ENCODE measurements at places on chromosomes 3 and 15. TPM values are rescaled to one million over a fixed set of nuclear protein-coding genes. Genes with fewer than 3 reads are reported as not detected.

XPC gene
- total RNA-seq: 26.1 TPM

PRR20G gene
- total RNA-seq: not detected

SCN11A gene
- total RNA-seq: not detected

UROC1 gene
- total RNA-seq: not detected

CFAP92 gene
- not detected for total RNA-seq

CNOT10 gene
- total RNA-seq: 42.6 TPM

Data from PC-3 (cell line).